Chondrocyte (in vitro differentiated cells): ENCODE measurements at places on chromosomes 11 and 22. TPM values are rescaled to one million over a fixed set of nuclear protein-coding genes. Genes with fewer than 3 reads are reported as not detected.

DNA sequence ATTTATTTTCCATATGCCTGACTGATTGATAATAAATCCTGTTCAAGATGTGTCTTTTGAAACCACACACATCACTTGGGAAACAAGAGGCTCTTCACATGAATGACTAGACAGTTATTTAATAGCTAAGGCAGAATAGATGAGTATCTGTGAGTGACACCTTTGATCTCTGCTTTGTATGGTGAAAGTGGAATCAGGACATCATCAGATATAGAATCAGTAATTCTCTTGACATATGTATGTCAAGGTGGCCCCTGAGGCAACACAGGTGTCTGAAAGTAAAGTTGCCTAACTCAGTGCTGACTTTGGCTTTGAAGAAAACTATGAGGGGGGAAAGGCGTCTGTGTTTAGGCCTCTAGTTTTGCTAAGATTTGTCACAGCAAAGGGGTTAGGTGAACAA, 11.5 kb upstream of the CASP4 start:
- DNase-seq, result no peak

GRCh38 chr11:130798801-130799200, 117.5 kb downstream of the SNX19 start:
- no peak for DNase-seq

DNA sequence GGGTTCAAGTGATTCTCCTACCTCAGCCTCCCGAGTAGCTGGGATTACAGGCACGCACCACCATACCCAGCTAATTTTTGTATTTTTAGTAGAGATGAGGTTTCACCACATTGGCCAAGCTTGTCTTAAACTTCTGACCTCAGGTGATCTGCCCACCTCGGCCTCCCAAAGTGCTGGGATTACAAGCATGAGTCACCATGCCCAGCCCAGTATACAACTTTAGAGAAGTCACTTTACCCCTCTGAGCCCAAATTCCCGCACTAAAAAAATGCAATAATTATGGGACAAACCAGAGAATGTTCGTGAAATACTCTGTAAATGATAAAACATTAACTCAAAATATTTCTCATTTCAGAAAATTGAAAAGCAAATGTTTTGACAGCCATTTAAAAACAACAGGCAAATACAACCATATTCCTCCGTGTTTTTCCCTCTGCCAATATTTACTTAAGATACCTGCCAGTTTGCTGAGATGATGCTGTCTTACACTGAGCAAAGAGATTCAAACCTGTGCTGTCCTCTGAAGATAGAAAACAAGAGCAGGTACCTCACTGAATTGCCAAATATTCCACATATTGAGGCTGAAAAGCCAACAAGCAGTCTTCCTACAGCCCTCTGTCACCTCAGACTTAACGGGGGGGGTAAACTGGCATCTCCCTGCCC, 9.6 kb downstream of the PLEKHA7 start:
- no peak for DNase-seq

GRCh38 chr11:126833065-126833464, 167.5 kb downstream of the KIRREL3 start:
- no peak for DNase-seq

Gene ADAMTS8
- total RNA-seq, result 0.77 to 1.0 TPM (median 1.0 TPM) in 3 replicates

Gene SYT9
- total RNA-seq, result 0.07 to 0.15 TPM (median 0.10 TPM) in 3 replicates
